ENCODE measurements at places on chromosomes 3 and 15.

GRCh38 chr15:66390678-66391077, 4.0 kb downstream of the MAP2K1 start:
- no peak for DNase-seq

DNA sequence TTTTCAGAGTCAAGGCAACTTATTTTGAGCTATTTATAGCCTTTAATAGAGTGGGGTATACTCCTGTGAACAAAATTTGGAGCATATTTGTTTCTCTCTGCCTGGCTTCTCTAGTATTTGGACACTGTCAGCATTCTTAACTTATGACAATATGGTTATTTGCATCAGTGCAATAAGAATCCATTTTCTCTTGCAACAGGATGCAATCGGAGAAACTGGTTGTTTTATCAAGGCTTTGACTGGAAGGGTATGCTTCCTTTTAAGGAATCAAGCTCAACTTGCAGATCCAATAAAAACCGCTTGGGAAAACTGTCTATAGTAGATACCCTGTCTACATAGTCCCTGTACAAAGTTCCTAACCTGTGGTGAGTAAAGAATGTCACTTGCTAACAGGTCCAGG, 106.7 kb downstream of the DPH6 start:
- DNase-seq = peak; percentile 91

DNA sequence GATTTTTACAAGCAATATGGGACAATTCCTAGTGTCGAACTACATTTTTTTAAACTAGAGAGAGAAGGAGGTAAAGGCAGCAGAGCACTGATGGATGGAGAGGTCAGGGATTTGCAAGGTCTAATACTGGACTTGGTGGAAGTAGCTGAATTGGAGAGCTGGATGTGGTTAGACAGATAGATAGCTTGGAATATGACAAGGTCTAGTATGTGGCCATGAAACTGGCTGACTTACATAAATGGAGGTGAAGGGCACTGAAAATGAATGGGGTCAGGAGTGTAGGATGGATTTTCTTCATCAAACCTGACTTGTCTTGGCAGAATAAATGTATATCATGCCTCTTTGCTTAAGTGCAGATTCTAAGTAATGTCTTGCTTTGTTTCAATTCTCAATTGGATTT, 10.1 kb upstream of the RTP4 start:
- no peak for DNase-seq

- DNase-seq = no peak
These were observed 6.0 kb downstream of the MPI start for GRCh38 chr15:74895830-74896229.

DNA sequence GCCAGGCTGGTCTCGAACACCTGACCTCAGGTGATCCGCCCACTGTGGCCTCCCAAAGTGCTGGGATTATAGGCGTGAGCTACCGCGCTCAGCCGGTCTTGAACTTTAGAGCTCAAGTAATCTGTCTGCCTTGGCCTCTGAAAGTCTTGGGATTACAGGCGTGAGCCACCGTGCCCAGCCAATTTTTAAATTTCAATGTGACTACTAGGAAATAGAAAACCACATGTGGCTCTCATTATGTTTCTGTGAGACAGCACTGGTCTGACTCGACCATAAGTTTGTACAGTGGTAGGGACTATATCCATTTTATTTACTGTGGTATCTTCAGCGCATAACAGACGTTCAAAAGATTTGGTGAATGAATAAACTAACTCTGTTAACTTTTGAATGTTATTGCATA, 9.1 kb downstream of the ZFAND6 start:
- DNase-seq = peak; percentile 43

DNA sequence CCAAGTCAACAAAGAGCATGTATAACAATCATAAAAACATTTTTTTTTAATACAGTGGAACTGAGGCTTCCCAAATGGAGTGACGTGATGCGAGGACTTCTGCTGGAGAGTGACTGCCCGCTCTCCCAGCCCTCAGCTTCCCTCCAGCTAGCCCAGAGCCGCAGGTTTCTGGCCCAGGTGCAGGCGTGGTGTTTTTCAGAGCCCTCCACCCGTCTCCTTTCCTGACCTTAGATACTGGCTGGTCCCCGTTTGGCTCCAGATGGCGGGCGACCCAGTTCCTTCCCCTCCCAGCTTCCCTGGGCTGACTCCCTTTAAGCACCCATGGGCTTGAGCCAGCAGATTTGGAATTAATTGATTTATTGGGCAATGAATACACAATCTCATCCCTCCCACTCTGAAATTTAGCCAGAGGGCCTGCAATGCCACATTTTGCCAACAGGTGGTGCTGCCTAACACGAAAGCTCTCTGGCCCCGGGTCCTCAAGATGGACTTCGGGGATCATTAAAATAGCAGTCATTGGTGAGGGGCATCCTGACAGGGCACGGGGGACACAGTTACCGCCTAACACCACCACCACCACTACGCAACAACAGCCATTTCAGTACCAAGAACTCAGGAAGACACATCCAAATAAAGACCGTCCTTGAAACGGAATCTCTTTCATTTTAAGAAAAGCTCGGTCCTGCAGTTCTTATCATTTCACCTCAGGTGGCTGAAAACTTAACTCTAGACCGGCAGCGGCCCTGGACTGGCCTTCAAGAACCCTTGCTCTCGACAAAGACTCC, 47.5 kb upstream of the MUC4 start:
- peak; percentile 30 for DNase-seq

DNA sequence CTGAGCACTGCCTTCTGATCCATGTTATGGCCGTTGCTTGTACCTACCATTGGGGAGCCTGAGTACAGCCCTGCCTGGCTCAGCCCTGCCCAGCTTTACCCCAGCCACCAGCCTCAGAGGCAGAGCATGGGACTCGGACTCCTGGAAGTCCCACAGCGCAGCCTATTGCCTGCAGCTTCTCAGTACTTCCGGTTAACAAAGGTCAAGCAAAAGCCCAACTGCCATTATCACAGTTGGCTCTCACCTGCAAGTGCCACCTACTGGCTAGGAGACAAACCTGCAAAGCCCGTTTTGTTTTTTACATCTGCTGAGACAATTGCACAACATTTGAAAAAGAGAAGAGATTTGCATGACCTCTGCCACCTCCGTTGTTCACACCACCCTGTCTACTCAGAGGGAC, 1081.7 kb downstream of the NAALADL2 start:
- no peak for DNase-seq

DNA sequence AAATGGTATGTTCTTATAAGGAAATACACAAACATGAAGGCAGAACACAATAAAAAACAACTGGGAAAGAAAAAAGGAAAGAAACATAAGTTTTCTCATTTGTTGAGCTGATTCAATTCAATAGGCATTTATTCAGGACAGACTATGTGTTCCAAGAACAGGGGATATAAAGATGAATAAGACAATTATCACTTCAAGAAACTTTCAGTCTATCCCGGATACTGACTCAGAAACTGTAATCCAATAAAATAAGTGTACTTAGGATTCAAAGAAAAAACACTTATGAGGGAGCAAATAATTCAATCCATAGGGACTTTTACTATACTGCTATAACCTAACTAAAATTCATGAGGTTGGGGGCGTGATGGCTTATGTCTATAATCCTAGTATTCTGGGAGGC, 3.5 kb upstream of the POPDC2 start:
- no peak for DNase-seq

GRCh38 chr15:69826819-69827175, 270.9 kb downstream of the TLE3 start:
- DNase-seq = no peak

GRCh38 chr3:20480786-20481365, 294.9 kb upstream of the SGO1 start:
- DNase-seq = no peak

- DNase-seq = no peak
These were observed 44.9 kb upstream of the ZNF385D start for GRCh38 chr3:21795921-21796320.

- no peak for DNase-seq
These were observed 121.9 kb upstream of the PDZRN3 start for GRCh38 chr3:73746623-73747022.

DNA sequence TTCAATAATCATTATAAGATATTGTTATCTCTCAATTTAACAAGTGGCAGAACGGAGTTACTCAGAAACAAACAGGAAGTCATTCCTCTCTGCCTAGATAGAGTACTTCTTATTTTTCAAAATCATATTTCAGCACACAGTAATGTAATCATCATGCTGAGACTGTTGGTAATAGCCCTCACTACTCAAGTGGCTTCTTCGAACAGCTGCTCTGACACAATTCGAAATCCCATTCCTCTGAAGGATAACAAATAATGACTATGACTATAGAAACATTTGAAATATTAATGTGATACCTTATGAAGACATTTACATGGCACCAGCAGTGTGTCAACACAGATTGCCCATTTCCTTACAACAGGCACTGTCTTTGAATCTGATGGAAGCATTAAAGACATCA, 1249.8 kb downstream of the NSUN3 start:
- DNase-seq = no peak

GRCh38 chr3:120907659-120908029, 361 bp upstream of the STXBP5L start:
- DNase-seq = no peak

DNA sequence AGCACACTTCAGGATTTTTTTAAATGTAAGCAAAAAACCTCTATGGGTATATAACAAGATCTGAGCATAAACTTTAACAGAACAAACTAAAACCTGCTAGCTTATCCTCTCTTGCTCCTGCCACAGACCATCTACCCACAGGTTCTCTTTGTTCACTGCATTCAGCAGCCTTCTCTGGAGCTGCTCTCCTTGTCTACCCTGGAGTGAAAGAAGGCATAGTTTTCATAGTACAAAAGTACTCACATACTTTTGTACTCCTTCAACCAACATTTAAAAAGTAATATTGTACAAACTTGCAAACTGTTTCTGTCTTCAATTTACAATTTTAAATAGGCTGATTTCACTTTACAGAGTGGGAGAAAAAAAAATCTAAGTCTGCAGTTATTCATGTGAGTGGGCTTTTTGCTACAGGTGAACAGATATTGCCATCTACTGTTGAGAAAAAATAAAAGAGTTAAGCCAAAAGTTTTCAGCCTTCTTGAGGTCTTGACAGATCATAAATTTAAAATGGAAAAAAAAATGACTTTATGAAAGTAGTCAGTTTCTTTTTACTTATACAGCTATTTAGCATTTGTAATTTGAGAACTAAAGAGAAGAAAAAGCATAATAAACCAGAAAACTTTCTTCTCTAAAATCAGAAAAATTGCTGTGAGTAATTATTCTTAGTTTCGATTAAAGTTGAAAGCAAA, 20.4 kb downstream of the TERC start:
- no peak for DNase-seq

DNA sequence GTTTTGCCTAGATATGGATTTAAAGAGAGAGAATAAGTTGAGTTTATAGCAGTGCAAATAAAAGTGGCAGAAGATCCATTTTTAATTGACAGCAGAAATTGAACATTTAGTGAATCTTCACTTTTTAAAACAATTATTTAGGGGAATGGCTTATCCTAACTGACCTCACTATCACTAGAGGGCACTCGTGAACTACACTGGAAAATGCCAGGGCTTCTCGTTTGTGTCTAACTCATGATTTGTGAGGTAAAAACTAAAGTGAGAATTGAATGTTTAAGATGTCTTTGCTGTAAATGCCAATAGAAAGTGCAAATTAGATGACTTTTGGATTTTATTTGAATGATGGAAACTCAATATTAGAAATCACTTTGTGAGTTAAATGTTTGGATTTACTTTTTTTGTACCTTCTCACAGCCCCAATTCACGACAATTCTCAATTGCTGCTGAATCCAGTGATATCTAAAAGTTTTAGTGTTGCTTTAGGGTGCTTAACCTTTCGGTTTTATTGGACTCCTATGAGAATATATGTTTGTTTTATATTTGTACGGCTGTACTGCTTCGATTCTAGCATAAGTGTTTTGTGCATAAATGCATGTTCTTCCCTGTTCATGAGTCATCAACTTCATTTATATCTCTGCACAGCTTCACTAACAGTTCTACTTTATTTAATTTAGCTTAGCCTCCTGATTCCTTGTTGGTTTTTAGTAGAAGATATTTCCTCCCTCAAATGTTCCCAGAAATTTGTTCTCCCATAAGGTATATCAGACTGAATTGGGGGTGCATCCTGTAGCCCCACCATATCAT, 462.1 kb downstream of the MFSD1 start:
- DNase-seq = peak; percentile 23

GRCh38 chr15:68979816-68980215, 34.7 kb upstream of the NOX5 start:
- DNase-seq = no peak

GRCh38 chr15:31297575-31298456, 28.8 kb upstream of the KLF13 start:
- no peak for DNase-seq

- no peak for DNase-seq
These were observed 56.8 kb downstream of the APBA2 start for GRCh38 chr15:28942571-28942970.

GRCh38 chr3:187714404-187714979, 12.1 kb upstream of the RTP2 start:
- peak; percentile 57 for DNase-seq

- DNase-seq = no peak
These were observed 89.7 kb upstream of the CMC1 start for GRCh38 chr3:28151608-28152228.

DNA sequence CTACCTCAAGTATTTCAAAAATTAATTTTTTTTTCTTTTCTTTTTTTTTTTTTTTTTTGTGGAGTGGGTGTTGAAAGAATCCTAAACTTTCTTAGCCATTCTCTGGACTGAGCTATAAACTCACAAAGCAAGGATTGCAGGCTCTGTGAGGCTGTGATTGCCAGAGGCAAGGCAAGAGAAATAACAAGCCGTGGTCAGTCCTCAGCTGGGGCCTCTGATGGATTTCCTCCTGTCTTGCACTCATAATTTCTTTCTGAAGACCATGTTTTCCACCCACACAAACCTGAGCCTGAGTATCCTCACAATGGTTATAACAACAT, 1.3 kb downstream of the CX3CR1 start:
- no peak for DNase-seq

- no peak for DNase-seq
These were observed 29.8 kb downstream of the IRAK2 start for GRCh38 chr3:10194328-10195071.

GRCh38 chr15:48930735-48931134, 33.0 kb downstream of the SHC4 start:
- DNase-seq = no peak

DNA sequence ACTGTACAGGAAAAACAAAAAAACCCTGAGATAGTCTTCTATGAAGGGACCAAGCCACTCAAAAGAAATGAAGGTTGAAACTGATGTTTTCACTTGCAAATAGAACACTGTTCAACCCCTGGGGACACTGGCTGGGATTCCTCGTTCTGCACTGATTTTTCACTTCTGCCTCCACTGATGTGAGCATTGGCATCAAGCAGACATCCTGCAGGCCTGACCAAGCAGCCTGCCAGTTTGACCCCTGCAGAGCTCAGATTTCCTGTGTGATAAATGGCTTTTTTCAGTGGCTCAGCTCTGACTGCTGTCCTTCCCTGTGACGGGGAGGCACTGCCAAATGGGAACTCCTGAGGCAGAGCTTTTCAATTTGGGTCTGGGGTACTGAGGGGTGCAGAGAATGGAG, 50.0 kb downstream of the RASGRP1 start:
- no peak for DNase-seq

GRCh38 chr3:10950476-10951294, 41.9 kb upstream of the SLC6A1 start:
- DNase-seq = peak; percentile 24

- DNase-seq = no peak
These were observed 50.3 kb downstream of the SERPINI1 start for GRCh38 chr3:167785790-167786189.

GRCh38 chr3:190076136-190076535, 44.6 kb downstream of the P3H2 start:
- DNase-seq = peak; percentile 81
